Stimulated activated CD4-positive, alpha-beta T cell treated with anti-CD3 and anti-CD28 coated beads, Interleukin-4, amount 100 ng/mL, for 24 hours (primary cell): ENCODE measurements at places on chromosomes 2 and 18.

DNA sequence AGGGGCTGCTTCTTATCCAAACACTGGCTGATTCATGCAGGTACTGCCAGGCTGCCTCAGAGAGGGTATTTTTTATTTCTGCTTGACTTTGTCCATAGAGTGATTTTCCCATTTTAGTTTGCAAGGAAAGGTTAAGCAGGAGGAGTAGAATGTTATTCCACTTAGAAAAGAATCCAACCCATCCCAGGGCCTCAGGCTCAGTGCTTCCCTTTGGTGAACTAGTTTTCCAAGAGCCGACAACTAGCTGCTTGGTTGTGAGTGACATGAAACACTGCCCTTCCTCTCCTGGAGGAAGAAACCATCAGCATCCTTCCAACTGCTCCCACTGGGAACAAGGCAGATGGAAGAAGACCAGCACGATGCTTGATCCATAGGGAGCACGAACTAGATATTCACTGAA, 58.5 kb downstream of the BCL2 start:
- no peak for DNase-seq

GRCh38 chr2:229282758-229283546, 11.9 kb upstream of the PID1 start:
- no peak for DNase-seq

DNA sequence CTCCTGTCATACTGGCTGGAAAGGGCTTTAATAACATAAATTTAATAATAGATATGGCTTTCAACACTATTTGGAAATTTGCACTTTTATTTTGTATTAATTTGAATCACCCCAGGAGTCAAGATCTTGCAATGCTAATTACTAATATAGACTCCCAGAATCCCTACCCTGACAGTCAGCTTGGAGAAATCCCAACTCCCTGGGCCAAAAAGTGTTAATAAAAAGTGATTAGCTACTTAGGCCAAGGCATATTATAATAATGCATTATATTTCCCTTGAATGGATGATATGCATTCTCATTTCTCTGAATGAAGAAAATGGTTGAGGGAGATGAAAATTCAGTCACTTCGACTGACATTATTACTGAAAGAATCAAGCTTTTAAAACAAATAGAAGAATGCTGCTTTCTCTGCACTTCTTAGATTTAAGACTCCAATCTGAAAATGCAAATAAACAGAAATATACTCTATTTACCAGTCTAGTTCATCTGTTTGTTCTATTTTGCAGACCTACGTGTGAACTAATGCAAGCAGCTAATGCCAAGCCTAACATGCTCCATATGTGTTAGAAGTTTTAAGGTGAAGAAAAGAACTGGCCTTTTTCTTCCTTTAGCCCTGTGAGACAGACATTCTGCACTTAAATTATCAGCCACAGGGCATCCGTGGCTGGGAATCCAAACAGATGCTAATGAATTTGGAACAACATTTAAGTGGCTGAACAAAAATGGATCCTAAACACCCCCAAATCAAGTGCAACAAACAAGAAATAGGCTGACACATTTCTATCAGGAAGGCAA, 33.9 kb upstream of the INSIG2 start:
- DNase-seq = no peak

DNA sequence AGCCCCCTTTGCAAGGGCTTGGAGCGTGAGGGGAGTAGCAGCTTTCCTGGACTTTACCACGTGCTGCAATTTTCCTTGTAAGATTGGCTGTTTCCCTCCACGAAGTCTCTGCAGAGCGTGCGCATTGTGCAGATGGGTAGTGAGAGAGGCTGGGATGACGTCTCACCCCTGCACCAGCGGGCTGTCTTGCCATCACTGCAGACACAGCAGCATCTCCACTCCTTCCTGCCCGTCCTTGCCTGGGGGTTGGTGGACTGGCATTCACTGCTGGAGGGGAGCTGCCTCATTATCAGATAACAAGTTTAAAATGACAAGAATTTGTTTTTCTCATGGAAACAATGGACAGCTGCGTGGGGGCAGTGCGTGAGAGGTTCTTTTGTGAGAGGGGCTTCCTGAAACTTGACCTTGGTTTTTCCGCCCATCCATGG, 45.3 kb upstream of the HS6ST1 start:
- DNase-seq = no peak

DNA sequence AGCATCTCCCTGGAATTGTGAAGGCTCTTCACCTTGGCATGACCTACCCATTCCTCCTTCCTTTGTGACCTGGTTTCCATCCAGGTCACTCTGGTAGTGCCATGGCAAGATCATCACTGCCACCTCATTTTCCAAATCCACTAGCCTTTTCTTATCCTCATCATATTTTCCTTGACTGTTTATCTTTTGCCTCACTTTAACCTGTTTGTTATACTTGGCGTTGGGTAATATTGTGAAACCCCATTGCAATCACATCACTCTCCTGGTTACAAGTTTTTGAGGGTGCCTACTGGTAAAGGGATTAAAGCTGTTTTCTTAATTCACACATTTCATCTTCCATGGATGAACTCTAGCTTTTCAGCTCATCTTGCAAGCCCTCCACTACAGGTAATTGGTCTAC, 39.1 kb upstream of the IGFBP2 start:
- DNase-seq = no peak

GRCh38 chr2:70975237-70975636, 3.2 kb upstream of the ANKRD53 start:
- no peak for DNase-seq

DNA sequence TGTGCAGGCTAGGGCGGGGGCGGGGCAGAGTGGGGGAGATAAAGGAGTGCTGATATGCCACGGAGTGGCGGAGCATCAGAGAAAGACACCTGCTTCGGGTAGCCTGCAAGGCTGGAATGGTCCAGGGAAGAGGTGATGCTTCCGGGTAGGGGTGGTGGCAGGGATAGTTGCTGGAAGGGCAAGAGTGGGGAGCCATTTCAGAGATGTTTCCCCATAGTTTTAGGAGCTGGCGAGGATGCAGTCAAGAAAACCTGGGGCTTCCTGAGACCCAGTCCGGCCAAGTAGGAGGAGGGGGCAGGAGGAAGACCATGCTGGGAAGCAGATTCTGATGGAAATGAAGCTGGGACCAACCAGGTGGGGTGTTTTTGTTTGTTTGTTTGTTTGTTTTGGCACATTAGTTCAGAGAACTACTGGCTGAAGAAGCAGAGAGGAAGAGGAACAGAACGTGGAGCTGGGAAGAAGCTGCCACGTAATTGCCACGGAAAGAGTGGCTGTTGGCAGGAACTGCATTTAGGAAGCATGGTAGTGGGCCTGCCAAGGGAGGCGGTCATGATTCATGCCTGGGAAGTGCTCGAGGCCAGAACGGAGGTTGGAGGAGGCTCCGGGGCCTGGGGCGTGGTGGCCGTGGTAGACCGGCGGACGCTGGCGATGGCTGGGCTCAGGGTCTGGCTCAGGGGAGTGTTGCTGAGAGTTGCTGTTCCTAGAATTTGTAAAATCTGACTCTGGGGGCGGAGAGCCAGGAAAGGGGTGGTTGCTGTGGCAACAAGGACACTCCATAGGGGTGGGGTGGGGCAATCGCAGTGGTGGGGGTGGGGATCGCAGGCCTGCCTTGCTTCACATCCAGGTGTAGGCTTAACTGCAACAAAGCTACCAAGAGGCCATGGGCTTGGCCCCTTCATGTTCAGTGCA, 8.6 kb upstream of the INPP5D start:
- DNase-seq = no peak

- DNase-seq = no peak
These were observed 108.3 kb upstream of the LTBP1 start for GRCh38 chr2:32838418-32838817.

- no peak for DNase-seq
These were observed 995.6 kb upstream of the FANCL start for GRCh38 chr2:59236723-59237122.

GRCh38 chr2:136242687-136243277, 124.8 kb upstream of the CXCR4 start:
- peak; percentile 38 for DNase-seq

DNA sequence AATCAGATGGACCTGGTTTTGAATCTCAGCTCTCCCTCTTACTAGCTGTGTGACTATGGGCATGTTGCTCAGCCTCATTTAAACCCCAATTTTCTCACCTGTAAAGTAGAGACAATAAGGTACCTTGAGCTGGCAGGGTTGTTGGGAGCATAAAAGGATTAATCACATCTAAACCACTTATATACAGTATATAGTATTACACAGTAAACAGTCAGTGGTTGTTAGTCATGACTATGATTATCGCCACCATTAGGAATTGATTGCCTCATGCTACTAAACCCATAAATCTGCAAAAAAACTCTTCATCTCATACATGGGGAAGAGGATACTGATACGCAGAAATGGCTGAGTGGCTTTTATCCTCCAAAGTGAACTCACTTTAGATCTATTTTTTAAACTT, 65.8 kb downstream of the INO80D start:
- no peak for DNase-seq

DNA sequence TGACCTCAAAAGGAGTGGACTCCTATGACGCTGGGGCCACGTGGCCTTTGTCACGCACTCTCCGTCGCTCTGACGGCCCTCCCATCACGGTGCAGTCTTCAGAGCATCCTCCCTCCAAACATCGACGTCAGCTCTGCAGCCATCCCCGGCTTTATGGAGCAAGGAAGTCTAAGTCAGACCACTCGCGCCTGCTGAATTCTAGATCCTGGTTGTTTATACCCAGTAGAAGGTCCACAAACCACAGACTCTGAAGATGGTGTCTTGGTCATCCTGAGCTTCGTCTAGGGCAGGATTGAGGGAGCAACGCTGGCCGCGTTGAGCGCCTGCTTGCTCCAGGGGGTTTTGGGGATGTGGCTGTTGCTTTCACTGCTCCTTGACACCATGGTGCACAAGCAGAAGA, 228.0 kb upstream of the SALL3 start:
- no peak for DNase-seq

DNA sequence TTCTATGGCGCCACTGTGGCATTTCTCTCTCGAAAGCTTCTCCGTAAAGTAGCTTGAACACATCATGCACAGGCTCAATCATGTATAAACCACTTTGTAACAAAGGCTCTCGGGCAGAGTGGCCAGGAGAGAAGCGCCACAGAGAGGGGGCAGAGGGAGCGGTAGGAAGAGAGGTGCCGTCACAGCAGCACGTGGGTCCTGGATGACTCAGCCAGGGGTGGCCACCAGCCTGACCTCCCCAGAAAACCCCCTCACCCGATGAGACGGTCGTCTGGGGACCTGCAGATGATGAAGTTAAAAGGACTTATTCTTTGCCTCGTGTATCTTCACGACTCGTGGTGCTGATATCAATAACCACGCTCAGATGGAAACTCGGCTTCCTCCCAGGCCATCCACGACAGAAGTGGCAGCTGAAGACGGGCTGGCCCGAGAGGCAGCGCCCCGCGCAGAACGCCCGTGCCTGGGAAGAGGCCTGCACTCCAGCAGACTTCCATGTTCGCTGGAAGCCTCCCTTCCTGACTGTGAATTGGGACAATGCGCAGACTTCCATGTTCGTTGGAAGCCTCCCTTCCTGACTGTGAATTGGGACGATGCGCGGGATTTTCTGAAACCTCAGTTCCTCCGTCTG, 46.4 kb upstream of the MTCL1 start:
- no peak for DNase-seq

DNA sequence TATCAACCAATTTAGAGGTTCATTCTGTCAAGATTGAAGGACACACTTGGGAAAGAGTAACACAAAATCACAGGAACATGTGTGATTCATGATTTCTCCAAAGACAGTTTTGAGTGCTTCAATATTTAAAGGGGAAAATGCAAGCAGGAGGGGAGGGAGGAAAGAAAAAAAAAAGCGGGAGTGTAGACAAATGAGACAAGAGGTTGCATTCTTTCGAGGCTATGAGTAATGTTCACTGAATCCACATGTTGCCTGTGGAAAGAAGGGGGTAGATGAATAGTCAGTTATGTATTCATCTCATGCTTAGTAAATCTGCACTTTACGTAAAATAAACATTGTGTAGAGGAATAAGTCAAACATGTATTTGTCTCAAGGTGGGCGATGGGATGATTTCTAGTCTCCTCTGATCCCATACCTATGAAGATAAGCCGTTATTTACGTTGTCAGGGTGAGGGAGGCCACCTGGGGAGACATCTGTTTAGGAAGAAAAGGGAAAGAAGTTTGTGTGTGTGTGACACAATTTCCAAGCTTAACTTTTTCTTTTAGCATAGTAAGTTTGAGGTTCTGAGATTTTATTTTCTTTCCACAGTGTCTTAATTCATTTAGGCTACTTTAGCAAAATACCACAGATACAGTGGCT, 211.0 kb upstream of the ZC3H15 start:
- no peak for DNase-seq

DNA sequence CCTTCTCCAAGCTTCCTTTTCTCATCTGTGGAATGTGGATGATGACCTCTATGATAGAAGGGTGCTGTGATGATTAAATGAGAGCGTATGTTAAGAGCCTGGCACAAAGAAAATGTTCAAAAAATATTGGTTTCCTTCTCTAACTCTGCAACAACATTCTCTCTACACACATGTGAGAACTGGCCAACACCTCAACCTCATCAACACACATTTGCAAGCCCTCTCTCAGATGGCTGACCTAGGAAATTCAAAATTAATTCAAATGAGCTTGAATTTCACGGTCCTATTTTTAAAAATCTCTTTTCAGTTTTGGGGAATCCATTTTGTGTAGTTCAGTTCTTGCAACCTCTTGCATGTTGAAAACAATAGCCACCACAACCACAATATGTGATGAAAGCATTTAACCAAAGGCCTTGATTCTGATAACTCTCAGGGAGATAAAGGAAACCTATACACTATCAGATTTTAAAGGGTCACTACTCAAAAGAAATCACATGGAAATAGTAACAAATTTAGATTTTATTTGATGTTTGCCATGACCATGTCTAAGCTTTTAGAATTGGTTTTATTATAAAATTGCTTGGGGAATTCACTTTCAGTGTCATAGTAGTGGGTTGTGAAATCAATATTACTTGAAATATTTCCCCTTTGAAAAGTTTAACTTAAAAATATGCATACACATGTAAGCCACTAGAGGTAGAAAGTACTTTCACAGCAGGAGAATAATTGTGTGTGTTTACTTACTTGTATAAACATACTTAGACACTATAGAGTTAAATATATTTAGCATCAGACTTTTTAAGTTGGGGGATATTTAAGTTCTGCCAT, 16.6 kb upstream of the NABP1 start:
- DNase-seq = no peak

- DNase-seq = peak; percentile 65
These were observed at the start of gene NAB1 for GRCh38 chr2:190649035-190649797. Gene NAB1 (plus strand): TSS chr2:190649083. CDS start chr2:190659177, 10,094 bp downstream.

- no peak for DNase-seq
These were observed 194.5 kb downstream of the LOXHD1 start for GRCh38 chr18:46462523-46462922.

DNA sequence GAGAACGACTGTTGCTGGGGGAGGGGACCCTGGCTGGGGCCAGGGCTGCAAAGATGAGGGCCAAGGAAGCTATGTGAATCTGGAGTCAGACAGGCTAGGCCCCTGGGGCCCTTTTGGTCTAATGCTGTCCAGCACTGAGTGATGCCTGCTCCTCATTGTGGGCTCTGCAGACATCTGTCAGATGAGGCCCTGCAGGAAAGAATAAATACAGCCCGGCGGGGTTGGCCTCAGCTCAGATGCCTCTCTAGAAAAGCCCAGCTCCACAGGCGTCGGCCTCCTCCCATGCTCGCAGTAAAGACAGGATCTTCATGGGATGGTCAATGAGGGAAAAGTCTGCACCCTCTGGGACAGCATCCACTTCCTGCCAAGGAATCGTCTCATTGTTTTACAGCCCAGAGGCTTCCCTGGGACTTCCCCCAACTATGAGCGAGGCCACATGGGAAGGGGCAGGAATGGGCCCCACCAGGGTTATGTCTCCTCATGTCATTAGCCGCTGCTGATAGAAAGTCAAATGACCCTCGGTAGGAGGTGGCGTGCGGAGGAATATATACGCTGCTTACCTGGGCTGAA, 125.8 kb upstream of the GLI2 start:
- DNase-seq = no peak

- DNase-seq = no peak
These were observed 72.1 kb upstream of the MAP4K4 start for GRCh38 chr2:101625387-101625786.
